NCI-H1694 (cell line): ENCODE measurements at places on chromosomes 3 and 15.

DNA sequence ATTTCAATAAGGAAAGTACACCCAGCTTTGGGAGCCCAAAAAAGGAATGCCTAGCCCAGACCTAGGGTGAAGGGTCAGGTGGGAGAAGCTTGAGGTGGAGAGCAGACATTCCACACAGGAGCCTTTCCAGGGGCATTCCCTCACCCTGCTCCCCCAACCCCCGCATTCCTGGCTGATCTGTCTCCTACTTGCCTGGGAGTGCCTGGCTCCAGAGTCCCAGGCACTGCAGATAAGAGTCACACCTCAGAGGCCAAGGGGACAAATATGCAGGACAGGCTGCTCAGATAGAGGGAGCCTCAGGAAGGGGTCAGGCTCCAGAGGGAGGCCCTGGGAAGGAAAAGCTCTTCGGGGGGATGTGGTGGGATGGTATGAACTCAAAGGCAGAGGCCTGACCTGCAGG lies 20.8 kb upstream of the HCN4 start:
- no peak for DNase-seq

DNA sequence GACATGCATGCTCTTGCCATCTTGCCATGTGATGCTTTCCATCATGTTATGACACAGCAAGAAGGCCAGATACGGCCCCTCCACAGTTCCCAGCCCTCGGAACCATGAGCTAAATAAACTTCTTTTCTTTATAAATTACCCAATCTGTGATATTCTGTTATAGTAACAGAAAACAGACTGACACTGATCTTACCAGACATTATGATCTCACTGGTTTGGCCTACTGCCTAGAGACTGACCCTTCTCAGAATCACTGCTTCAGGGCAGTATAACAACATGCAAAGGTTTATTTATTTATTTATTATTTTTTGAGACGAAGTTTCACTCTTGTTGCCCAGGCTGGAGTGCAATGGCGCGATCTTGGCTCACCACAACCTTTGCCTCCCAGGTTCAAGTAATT lies 14.0 kb downstream of the ZNF619 start:
- no peak for DNase-seq

DNA sequence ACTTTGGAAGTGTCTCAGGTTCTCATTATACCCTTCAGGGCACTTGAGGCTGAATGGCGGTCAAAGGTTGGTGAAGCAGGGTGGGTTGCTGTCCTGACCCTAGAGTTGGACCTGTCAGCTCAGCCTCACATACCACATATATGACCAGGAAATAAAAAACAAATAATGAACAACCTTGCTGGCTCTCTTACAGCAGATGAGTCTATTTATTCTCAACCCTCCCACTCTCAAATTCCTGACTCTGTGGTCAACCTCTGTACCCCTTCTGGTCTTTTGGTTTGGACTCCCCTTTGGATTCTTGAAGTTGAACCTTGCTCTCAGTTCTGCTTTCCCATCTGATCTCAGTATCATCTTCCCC lies 16.9 kb downstream of the PPP2R3A start:
- no peak for DNase-seq

DNA sequence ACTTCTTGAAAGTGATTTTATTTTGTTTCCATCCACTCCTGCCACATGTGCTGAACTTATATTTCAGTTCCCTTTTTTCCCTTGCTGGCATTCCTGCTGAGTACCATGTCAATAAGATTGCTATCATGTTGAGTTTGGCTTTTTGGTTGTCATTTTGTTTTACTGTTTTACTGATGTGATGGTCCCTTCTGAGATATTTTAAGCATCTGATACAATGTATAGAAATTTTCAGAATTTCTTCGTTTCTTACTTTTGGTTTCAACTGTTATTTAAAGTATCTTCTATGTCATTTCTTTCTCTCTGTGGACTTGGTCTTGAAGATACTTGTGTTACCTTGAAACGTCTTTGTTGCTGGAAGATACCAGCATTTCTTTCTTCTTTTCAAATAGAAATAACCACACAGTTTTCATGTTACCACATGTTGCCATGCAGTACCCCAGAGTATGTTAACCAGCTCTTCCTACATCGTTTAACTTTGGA lies 14.1 kb downstream of the SIDT1 start:
- no peak for DNase-seq

DNA sequence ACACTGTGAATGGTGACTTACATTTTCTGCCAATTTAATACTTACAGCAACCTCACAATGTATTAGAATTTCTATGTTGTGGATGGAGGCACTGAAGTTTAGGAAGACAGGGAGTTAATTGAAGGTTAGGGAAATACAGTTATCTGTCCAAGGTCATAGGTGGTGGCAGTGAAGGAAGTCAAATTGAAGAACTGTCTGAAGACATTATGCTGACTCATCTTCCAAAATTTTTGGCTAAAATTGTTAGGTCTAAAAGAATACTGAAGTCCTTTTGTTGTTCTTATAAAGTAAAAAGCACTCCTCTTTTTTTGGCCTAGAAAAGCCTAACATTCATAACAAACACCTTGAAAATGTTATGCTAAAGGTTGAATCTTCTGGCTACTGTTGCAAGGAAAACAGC lies 27.7 kb downstream of the EMC4 start:
- DNase-seq: no peak

DNA sequence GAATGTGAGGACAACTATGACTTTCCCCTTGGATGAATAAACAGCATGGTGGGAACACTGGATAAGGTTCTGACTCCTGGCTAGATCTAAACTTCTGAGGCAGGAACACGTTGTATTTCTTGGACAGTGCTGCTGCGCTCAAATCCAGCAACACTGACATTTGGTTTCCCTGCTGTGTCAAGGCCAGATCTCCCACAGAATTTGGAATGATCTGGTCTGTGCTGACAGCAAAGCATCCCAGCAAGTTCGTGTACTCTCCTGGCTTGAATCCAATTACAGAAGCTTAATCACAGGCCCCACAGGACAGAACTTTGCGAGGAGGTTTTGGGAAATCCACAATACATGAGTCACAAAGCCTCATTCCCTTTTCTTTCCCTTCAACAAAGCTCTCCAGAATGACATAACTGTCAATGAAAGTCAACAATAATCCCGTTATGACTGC lies 92.5 kb downstream of the ADAMTS9 start:
- DNase-seq: no peak

DNA sequence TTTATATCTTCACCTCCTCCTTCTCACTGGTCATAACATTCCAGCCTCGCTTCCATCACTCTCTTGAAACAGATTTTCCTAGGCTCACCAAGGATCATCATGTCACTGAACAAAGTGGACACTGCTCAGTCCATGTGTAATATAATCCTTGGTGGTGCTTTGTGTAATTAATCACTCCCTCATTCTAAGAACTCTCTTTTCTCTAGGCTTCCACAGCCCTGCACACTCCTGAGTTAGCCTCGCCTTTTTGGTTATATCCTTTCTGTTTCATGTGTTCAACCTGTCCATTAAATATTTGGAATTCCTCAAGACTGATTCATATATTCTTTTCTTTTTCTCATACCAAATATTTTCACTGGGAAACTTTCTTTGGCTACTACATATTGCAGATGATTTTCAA lies 440.8 kb downstream of the PYDC2 start:
- DNase-seq: no peak

DNA sequence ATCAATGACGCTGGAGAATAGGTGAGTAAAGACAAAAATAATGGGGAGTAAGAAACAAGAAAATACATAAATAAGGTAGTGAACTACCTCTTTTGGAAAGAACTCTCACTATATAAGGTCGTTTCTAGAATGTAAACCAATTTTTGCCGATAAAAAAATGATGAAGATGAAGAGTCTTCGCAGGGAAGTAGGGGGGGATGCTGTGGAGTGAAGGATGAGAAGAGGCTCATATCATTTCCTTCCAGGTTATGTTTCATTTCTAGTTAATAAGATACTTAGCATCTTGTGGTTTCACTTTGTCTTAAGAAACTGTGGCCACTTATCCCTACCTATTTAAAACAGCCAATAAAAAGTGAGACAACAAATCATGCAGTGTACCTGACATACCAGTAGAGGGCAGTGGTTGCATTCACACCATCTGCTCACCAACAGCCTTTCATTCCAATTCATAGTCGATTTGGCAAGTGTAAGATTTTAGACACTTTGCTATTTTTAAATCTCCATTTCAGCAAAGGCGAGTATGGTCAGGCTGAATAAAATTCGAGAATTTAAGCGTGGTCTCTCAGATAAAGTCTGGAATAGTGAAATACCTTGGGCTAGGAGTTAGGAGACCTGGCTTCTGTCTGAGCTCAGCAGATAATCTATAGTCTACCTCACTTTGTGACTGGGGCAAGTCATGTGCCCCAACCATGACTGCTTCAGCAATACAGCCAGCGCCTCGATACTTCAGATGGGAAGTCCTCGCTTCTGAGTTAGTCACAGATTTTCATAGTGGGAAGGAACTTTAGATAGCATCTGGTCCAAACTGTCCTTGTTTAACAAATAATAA lies 28.9 kb upstream of the ICE2 start:
- DNase-seq: peak; percentile 44

GRCh38 chr3:32821686-32822296 lies 4.0 kb downstream of the TRIM71 start:
- no peak for DNase-seq

DNA sequence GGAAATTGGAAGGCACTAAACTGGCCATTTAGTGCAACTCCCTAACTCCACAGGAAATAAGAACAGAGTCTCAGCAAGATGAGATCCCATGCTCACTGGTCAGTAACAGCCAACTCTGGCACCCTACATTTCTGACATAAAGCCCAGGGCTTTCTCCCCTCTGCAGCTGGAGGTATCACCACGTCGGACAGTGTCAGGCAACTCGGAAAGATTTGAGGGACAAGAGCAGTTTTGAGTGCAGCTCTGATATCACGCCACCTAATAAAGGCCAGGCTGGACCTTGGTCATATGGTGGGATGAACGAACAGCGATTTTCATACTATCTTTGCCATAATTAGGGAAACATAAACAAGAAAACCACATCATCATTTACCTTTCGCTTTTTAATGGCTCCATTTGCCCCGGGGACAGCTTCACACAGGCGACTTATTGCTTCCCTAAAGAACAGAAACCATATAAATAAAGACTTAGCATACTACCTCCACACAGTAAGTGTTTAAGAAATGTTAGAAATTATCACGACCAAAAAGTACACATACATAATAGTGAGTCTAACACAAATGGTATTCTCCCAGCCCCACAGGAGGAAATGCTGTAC lies 12.5 kb downstream of the EID1 start:
- no peak for DNase-seq

DNA sequence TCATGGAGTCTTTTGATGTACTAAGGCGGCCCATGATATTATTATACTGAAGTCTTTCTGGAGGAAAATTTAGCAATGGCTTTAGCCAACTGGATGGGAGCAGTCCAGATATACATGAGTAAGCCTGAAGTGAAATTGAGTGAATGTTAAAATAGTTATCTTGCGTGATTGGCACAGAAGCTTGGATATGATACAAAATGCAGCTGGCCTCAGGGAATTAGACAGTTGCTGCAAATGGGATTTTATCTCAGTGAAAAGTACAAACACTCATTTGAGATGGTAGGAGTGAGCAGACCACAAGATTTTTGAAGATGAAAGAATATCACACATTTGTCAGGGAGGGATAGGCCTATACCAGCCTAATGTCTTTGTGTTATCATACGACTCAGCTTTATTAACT lies 8.9 kb downstream of the LMOD3 start:
- no peak for DNase-seq

DNA sequence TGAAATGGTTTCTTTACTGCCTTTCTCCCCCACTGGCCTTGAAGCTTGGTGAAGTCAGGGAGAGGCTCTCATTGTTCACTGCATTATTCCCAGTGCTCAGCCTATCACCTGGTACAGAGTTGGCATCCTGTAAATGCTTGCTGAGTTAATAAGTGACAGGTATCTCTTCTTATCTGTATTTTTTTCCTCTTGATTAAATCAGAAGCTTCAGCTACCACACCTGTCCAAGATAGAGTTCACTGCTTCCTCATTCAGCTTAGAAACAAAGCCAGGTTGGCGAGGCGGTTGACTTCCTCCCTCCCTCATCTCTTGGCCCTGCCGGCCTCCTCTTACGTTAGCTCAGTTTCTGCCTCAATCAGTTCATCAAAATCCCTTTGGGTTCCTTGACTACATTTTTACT lies 142.8 kb downstream of the LIPC start:
- DNase-seq: no peak

DNA sequence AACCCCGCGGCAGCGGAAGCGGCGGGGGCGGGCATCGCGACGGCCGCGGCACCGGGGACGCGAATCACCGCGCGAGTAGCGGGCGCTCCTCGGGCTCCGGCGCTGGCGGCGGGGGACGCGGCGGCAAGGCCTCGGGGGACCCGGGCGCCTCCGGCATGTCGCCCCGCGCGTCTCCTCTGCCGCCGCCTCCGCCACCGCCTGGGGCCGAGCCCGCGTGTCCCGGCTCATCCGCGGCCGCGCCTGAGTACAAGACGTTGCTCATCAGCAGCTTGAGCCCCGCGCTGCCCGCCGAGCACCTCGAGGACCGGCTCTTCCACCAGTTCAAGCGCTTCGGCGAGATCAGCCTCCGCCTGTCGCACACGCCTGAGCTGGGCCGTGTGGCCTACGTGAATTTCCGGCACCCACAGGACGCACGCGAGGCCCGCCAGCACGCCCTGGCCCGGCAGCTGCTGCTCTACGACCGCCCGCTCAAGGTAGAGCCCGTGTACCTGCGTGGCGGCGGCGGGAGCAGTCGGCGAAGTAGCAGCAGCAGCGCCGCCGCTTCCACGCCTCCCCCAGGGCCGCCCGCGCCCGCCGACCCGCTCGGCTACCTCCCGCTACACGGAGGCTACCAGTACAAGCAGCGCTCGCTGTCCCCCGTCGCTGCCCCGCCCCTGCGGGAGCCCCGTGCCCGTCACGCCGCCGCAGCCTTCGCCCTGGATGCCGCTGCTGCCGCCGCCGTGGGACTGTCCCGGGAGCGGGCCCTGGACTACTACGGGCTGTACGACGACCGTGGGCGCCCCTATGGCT lies 675 bp downstream of the RBM15B start:
- no peak for DNase-seq

DNA sequence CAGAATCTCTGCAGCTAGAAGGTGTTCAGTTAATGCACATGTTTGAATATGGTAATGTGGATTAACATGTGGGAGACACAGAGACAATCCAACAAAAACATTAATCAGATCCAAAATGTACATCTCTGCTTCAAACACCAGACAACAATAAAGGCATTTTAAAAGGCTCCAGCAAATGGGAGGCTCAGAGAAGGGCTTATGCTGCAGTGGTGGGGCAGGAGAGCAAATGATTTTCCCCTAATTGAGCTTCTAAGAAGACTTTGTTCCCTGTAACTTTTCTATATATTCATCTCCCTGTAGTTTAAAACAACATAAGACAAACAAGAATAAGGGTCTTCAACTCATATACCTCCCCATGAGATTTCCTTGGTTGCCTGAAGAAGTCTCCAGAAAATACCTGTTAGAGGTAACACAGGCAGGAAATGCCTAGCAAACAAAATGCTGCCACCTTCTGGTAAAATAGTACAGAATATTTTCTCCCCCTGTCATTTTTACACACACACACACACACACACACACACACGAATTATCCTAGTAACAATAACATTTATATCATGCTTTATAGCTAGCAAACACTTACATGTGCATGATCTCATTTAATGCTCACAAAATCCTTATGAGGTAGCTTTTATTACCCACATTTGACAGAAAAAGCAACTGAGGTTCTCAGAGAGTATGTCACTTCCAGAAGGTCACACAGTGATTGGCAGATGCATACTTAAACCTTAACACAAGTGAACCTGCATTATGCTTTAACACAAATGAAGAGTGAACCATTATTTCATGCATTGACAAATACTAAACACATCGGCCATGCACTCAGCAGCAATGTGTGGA lies 123.4 kb upstream of the MB21D2 start:
- peak; percentile 59 for DNase-seq
